ENCODE measurements at places on chromosomes 6 and 20. TPM values are rescaled to one million over a fixed set of nuclear protein-coding genes. Genes with fewer than 3 reads are reported as not detected.

DNA sequence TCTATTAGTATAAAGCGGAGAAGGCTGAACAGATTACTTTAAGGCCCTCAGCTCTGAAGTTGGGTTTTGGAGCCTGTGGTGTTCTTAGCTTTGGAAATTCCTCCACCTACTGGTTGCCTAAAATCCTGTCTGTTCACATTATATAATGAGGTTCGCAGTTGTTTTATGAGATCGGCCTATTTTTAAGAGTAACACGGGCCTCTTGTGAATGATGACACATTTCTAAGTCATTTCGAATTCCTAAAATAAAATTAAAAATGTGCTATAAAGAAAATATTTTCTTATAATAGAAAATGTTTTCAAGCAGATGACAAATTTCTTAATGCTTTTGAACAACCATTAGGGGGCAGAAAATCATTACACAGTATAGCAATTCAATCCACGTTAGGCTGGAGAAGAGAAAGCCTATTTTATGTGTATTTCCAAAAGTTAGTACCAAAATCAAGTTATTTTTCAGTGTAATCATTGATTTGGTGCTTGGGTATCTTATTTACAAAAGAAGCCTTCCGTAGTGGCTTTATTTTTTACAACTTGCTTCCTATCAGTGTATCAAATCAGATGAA lies 15.8 kb upstream of the FAM8A1 start:
- peak; percentile 82 for DNase-seq

Gene PPP1R3G
- total RNA-seq, result 0.29 TPM

DNA sequence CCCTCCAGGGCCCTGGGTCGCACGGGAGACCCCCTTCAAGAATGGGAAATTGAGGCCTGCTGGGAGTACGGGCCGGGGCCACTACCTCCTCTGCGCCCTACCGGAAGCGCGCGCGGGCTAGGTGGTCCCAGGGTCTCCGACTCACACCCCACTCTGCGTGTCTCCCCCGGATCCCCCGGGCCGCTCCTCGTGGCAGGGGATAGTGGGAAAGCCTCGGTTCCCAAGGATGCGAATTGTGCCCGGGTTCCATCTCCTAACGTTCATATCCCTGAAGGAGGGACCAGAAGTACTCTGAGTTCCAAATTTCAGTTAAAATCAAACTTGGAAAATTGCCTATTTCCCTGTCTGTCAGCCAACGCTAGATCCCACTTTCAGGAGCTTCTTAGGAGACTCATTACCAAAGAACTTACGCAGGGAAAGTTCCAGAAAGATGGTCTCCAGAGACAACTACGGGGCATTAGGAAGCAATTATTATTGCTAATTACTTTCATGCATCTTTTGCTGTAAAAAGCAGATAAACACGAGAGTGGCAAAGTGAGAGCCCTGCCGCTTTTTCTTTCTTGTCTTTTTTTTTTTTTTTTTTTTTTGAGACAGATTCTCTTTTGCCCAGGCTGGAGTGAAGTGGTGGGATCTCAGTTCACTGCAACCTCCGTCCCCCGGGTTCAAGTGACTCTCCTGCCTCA lies 858 bp downstream of the FAM83D start:
- DNase-seq, result no peak

DNA sequence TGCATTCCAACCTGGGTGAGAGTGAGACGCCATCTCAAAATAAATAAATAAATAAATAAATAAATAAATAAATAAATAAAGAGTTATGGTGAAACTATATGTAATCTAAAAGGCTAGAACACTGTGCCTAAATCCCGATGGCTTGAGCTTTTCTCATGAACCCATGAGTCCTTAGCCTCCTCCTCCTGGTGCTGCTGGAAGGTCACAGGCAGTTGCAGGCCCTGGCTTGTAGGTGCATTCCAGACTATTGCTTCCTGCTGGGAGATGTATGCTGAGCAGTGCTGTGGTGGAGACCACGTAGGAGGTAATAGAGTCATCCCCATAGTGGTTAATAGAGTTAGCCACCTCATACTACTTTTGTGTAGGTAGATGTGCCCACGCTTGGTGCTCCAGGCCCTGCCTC lies 12.5 kb downstream of the PTK7 start:
- no peak for DNase-seq

- DNase-seq, result no peak
Observed at GRCh38 chr20:3802524-3803239, 6.6 kb downstream of the CDC25B start.

DNA sequence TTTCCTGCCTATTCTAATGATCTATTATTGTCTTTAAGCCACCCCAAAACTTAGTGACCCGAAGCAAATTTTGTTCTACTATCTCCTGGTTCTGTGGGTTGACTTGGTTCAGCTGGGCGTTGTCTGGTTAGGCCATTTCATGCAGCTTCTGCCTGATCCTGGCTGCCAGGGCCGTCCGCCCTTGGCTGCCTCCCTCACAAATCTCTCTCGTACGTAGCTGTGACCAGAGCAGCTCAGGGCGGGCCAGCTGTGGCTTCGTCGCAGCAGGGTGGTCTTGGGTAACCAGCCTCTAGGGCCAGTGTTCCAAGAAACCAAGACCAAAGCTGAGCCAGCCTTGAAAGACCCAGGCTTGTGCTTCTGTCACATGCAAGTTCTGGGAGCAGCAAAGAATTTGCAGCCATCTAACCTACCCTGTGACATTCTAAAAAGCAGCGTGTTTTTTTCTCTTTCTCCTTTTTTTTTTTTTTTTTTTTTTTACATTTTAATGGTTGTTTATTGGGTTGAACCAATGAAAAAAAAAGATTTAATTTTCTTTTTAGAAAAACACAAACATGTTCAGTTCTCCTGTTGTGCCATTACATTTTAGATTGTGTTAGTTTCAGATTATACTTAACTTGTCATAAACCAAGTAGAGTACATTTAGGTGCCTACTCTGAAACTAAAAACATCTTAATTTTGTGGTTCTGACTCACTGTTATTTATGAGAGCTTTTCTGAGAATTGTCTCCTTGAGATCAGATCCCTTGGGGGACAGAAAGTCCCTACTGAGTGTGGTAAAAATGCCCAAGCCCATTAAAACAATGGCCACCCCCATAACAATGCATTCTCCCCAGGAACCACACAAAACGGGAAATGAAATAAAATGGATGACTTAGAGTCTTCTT lies 83.9 kb downstream of the ZDHHC14 start:
- no peak for DNase-seq

GRCh38 chr6:151128763-151129370 lies 110.9 kb upstream of the AKAP12 start:
- no peak for DNase-seq

Gene GRIK2
- 6.2 TPM for total RNA-seq

DNA sequence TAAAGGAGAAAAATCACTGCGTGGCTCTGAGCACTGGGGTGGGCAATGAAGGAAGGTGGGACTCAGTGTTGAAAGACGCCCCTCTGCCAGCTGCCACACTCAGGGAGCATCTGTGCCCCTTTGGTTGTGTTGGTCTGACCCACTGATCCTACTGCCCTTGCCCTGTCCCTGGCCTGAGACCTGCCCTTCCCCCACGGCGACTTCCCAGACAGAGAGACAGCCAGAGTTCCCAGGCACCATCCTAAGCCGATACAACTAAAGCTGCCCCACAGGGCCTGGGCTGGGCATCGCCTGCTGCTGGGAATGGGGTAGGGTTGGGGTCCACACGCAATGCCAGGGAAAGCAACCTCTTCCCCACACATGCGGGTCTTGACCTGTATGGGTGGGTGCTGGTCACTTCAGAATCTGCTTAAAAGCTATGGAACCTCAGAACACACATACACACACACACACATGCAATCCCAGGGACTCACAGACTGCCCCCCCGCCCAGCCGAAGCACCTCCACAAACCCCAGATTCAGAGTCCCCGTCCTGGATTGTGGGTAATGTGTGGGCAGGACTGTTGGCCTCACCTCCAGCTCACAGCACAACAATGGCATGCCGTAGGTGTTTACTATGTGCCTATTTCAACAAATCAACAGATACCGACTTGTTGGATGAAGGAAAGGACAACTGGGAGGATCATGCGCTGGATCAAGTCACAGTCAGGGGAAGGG lies 10.9 kb upstream of the SPDEF start:
- no peak for DNase-seq

Gene BMP5
- not detected for total RNA-seq

DNA sequence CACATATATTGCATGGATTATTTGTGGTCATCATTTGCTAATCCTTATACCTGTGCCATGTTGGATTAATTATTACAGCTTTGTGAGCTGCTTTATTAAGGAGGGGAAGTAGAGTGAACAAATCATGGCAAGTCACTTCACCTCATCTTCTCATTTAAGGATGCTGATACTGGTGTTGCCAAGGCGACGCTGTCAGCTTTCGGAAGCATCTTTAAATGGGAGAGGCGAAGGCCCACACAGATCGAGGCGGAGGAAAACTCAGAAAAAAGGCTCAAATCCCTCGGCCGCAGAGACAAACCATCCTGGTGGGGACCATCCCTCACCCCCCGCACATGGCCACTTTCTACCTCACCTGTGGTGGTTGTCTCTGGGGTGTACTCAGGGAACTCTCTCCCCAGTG lies 34.8 kb downstream of the FAM110A start:
- no peak for DNase-seq

Gene PNLDC1
- total RNA-seq, result not detected

Gene TRAPPC3L
- not detected for total RNA-seq

Gene PACRG
- total RNA-seq, result not detected

DNA sequence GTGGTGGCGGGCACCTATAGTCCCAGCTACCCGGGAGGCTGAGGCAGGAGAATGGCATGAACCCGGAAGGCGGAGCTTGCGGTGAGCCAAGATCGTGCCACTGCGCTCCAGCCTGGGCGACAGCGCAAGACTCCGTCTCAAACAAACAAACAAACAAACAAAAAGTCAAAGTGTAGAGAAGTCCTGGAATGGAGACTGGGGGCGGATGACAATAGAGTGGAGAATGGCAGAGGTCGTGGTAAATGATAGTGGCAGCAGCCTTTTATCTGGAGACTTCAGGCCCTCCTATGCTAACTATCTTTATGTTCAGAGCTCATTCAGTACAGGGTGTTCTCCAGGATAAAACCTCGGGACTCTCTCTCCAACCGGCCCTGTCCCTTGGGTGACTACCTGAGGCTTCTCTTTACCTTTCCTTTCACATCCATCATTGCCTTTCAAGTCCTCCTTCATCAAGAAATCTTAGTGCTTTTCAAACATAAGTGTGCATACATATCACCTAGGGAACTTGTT lies 1.4 kb upstream of the FKBPL start:
- DNase-seq, result no peak

GRCh38 chr6:19781269-19781668 lies 55.9 kb upstream of the ID4 start:
- no peak for DNase-seq

GRCh38 chr6:69827276-69827893 lies 30.6 kb upstream of the LMBRD1 start:
- DNase-seq, result peak; percentile 54
